ENCODE measurements at places on chromosomes 1 and 21.

GRCh38 chr1:27618341-27619082 lies 14.6 kb upstream of the AHDC1 start:
- no peak for DNase-seq

DNA sequence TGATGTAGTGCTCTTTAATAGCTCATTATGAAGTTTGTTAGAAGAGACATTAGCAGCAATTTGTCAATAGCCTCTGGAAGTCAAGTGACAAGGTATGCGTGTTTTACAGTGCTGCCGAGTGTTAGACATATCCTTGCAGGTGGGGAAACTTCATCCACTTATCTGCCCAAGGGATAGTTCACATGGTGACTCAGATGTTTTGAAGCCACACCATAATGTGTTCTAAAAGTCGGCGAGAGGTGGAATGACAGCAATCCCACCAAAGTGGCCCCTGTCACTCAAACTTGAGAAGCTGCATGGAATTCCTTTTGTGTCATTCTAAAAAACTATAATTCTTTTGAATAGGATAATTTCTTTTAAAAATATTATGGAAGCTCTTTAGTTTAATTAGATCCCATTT lies 98.1 kb downstream of the RUNX1 start:
- no peak for DNase-seq

GRCh38 chr1:43602990-43603389 lies 47.0 kb upstream of the KDM4A start:
- DNase-seq: no peak

DNA sequence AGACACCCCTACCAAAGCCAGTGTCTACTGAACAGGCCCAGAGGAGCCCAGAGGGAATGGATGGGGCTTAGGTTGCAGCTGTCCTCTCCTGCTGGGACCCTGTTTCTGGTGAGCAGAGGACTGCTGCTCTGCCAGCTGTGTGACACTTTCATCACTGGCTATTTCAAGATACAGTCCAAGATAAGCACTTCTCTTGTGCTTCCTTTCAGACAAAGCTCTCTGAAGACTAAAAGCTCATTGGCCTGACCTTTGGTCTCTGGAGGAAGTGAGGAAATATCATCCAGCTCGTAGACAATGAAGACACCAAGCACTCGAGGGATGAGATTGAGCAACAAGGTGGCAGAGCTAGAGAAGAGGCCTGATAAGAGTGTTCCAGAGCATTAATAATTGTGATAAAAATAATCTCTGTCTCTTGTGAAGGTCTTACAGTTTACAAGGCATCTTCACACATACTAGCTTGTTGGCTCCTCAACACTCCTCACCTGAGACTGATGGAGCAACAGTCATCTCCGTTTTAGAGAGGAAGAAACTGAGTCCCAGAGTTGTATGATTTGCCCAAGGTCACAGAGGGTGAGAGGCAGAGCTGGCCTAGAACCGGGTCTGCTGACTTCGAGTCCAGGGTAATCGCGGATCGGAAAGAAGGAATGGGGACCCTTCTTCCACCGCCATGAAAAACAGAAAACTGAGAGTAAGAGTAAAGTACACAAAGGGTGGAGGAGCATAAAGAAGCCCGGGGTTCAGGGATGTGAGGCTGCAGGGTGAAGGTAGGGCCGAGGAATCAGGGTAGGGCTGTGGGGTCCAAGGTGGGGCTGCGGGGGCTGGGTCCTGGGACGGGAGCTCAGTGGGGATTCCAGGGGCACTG lies 666 bp downstream of the PAFAH2 start:
- no peak for DNase-seq

GRCh38 chr1:109589177-109589576 lies 30.2 kb downstream of the GNAT2 start:
- no peak for DNase-seq

DNA sequence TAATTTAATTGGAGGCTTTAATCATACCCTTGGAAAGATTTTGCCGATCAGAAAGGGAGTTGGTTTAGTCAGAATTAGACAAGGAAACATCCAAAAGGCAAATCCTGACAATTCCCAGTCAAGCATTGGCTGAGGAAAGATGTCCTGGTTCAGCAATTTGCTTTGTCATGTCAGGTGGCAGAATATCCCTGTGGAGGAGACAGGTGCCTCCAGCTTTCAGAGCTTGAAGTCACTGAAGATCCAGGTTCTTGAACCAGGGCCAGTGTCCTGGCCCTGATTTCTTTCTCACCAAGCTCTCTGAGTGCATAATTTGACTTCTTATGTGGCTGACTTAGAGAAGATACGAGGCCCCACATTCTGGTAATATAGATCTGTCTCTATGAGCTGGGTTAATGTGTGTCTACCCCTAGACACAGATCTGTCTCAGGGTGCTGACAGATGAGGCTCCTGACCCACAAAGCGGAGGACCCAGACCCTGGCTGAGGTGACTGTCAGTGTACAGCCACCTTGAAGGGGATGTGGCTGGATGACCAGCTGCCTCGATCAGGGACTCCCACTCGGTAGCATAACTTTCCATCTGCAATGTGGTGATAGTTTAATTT lies 118.9 kb downstream of the HHAT start:
- no peak for DNase-seq

DNA sequence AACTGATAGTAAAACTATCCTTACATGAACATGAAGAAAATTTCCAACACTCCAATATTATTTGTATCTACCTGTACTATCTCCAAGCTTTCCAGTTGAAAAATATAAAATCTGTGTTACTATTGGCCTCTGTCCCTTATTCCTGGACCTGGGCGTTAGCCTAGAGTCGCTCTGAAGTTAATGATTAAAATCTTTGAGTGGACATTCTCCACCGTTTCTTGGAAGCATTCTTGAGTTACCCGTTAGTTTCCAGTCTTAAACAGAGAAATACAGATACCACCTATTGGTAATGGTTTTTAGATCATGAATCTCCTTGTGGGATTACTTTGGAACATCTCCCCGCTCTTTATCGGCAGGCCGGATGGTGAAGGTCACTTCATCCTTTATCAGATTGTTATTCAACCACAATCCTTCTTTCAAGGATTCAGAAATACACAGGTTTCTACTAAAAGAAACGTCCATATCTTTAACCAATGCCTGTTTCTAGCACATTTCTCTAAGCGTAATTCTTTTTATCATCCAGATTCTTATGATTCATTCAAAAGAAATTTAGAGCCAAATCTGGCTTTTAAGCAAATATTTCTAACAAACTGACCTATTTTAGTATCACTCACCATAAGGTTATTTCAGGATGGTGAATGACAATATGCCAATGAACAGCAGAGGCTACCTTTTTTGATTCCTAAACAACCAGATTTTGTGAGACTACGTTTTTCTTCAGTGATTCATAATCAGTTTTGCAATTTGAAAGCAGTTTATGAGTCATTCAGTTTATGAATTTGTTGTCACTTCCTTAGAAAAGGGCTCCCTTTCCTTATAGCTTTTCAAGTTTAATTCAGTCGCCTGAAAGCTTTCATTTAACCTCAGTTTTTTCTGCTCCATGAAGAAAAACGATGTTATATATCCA lies 70.2 kb upstream of the ERRFI1 start:
- no peak for DNase-seq

- no peak for DNase-seq
Observed at GRCh38 chr1:39130325-39130724, 74.2 kb upstream of the MACF1 start.

DNA sequence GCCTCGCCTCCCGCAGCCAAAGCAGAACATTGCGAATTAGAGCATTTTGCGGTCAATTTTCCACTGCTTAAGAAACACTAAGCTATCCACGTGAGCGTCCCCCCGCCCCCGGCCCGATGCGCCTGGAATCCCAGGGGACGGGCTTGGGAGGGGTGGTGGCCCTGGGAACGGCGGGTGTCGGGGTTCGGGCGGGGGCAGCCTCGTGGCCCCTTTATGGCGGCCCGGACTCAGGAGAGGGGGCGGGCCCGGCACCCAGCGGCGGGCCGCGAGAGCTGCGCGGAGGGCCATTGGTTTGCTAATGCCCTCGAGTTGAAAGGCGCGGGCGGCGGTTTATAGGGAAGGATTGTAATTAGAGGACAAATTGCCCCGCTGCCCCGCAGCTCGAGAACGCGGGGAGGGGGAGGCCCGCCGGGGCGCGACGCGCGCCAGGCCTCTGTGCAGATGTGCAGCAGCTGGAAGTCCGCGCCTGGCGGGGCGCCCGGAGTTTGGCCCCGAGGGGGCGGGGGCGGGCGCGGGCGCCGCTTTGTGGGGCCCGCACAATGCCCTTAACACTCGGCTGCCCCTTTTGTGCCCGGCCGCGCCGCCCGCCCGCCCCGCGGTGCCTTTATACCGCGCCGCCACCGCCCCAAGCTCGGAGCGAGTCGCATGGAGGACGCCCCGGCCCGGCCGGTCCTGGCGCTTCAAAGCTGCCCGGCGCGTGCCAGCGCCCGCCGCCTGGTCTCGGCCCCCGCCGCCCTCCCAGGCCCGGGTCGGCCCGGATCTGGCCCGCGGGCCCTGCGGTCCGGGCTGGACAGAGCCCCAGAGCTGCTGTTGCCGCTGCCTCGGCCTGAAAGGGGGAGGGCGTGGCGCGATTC lies 1.9 kb upstream of the HES3 start:
- no peak for DNase-seq

DNA sequence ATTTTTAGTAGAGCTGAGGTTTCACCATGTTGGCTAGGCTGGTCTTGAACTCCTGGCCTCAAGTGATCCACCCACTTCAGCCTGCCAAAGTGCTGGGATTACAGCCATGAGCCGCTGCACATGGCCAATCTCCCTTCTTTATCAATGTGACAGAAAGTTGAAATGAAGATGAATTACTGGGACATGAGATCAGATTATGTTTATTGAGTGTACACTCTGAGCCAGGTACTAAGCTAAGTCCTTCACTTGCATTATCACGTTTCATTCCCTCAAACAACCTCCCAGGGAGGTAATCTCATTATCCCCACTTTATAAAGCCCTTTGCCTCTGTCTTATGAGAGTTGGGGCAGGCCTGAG lies 6.3 kb upstream of the CHI3L2 start:
- no peak for DNase-seq

DNA sequence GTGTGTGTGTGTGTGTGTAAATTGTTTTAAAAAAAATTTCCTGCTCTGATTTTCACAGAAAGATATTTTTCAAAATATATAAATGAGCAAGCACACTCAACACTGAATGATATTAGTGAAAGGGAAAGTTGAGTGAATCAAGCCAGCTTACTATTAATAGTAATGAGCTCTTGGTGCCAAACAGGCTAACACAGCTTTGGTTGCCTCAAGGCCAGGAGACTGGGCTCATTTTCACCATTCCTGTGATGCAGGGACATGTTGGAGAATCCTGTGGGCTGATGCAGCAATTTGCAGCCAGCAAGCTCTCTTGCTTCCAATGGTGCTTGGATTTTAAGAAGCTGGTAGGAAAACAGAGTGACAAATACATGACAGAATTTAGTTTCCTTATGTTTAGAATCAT lies 30.2 kb downstream of the PLA2G4A start:
- no peak for DNase-seq

DNA sequence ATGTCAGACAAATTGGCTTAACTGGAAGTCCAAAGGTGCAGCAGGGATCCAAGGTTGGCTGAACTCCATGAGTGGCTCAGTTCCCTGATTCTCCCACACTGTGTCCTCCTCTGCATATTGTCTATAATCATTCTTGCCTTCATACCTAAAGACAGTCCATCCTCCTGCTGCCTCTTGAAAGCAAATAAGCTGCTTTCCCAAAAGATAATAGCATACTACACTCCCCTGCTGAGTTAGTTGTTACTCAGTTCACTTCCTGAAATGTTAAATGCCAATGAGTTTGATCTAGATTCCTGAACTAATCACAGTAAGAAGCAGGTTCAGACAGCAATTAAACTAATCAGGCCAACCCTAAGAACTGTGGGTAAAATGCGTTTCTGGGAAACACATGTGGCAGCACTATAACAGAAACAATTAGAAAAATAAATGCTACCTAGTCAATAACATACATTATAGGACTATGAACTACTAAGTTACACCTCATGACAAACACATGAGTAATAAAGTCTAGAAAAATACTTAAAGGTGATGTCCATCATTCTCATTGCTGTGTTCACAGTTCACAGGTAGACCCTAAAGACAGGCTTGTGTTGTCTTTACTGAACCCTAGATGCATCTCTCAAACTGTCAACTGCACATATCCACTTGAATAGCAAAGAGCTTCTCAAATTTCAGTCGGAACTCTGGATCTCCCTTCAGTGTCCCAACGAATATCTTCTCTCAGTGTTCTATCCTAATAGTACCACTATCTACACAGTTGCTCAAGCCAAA lies 50.8 kb upstream of the BOLA1 start:
- DNase-seq: no peak

- DNase-seq: no peak
Observed at GRCh38 chr1:204435381-204435831, 23.8 kb upstream of the PPP1R15B start.

GRCh38 chr1:88276163-88276562 lies 407.9 kb upstream of the PKN2 start:
- DNase-seq: no peak

DNA sequence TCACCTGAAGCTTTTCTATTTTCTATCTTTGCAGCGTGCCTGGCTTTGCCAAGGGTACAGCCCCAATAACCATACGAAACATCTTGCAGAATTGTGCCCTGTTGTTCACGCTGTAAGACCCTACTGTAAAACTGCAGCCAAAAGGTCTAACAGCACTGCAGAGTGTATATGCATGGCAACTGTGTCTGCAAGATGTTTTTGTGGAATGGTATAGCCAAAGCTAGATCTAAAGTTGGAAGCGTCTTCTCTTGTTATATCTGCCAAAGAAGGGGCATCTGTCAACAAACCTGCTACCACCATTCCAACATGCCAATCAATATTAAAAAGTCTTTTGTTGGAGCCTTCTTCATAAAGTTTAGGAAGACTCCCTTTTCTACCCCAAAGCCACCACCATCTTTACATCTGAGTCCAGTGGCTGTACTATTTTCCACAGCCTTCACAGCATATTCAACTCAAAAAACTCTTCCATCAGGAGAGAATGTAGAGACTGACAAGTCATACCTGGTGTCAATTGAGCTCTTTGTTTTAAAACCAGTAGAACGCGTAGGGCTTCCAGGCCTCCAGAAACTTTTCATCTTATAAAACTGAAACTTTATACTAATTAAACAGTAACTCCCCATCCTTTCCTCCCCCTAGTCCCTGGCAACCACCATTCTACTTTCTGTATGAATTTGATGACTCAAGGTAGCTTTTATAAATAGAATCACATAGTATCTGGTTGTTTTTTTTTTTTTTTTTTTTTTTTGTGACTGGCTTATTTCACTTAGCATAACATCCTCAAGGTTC lies 40.0 kb downstream of the ZSCAN20 start:
- no peak for DNase-seq

DNA sequence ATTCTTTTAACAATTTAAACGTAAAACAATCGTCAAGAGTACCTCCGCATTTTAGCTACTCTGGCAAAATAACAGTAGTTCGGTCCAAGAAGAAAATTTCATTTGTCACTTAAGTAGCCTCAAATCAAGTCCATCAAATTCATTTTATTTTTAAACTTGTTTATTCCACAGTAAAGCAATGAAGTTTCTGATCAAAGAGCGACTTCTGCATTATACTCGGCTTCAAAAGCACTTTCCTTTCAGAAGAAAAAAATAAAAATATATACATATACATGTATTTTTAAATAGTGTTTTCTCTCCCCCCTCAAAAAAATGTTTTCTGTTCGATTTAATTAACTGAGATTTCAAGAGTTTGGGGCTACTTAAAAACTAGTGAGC lies 115.0 kb downstream of the RERE start:
- DNase-seq: no peak

- DNase-seq: no peak
Observed at GRCh38 chr1:4105300-4105880, 205.3 kb upstream of the C1orf174 start.

GRCh38 chr1:170891872-170892271 lies 43.5 kb upstream of the MROH9 start:
- no peak for DNase-seq
